ENCODE measurements at places on chromosomes 16 and 17. TPM values are rescaled to one million over a fixed set of nuclear protein-coding genes. Genes with fewer than 3 reads are reported as not detected.

The CCL13 gene
- total RNA-seq = 1.2 TPM

The ACSM2A gene
- total RNA-seq = not detected

The ERCC4 gene
- total RNA-seq = 7.2 TPM

The FBXL20 gene
- 12.7 TPM for total RNA-seq

The MYH1 gene
- total RNA-seq = not detected

The GCGR gene
- total RNA-seq = not detected

The EFCAB5 gene
- total RNA-seq = not detected

The NPIPA7 gene
- 3.0 TPM for total RNA-seq

The NSMCE1 gene
- 35.8 TPM for total RNA-seq

The NAGS gene
- total RNA-seq = 0.68 TPM

The HBA2 gene
- total RNA-seq = 86.1 TPM

The CDH5 gene
- 58.4 TPM for total RNA-seq

The NPTX1 gene
- total RNA-seq = not detected

The ATF7IP2 gene
- total RNA-seq = 43.0 TPM

The CCL4L2 gene
- not detected for total RNA-seq

The SEZ6L2 gene
- 0.43 TPM for total RNA-seq

The PLCG2 gene
- 6.9 TPM for total RNA-seq

The KRTAP9-1 gene
- total RNA-seq = not detected

The CNOT1 gene
- total RNA-seq = 70.2 TPM

The LRRC75A gene
- total RNA-seq = 1.1 TPM

The KRTAP4-6 gene
- not detected for total RNA-seq

The KRT34 gene
- total RNA-seq = not detected

The LHX1 gene
- total RNA-seq = not detected

The ODAD4 gene
- 0.76 TPM for total RNA-seq

The HS3ST6 gene
- total RNA-seq = not detected

The FNDC8 gene
- not detected for total RNA-seq

The KATNIP gene
- 8.0 TPM for total RNA-seq

The TSPAN10 gene
- 0.24 TPM for total RNA-seq

The NXPH3 gene
- total RNA-seq = 4.5 TPM

The TSPOAP1 gene
- 12.1 TPM for total RNA-seq

The ENPP7 gene
- total RNA-seq = not detected

The G6PC1 gene
- not detected for total RNA-seq

The OR4D1 gene
- total RNA-seq = not detected

The SOCS1 gene
- 6.0 TPM for total RNA-seq

The KLHL36 gene
- 58.2 TPM for total RNA-seq

All from Right ventricle myocardium inferior (tissue), 1 donor.